ENCODE measurements at places on chromosomes 3 and 15. TPM values are rescaled to one million over a fixed set of nuclear protein-coding genes. Genes with fewer than 3 reads are reported as not detected.

The SNX22 gene
- total RNA-seq, result 0.27 TPM

The BTD gene
- 19.4 TPM for total RNA-seq

The C2CD4A gene
- 1.8 TPM for total RNA-seq

The FGF12 gene
- 1.5 TPM for total RNA-seq

The CIP2A gene
- 1.6 TPM for total RNA-seq

The CORO2B gene
- 4.3 TPM for total RNA-seq

The ADAM10 gene
- 41.2 TPM for total RNA-seq

The ATP13A4 gene
- total RNA-seq, result 0.78 TPM

The ZNF774 gene
- total RNA-seq, result 7.7 TPM

The SMCO1 gene
- not detected for total RNA-seq

The CTSH gene
- 136 TPM for total RNA-seq

The TRAK1 gene
- 35.1 TPM for total RNA-seq

The SHC4 gene
- 13.8 TPM for total RNA-seq

The ERICH6 gene
- total RNA-seq, result not detected

The TMEM108 gene
- 0.41 TPM for total RNA-seq

The GOLGA6L10 gene
- total RNA-seq, result 3.1 TPM

The PIERCE2 gene
- total RNA-seq, result 12.6 TPM

The MYL3 gene
- total RNA-seq, result 1.5 TPM

The DLL4 gene
- total RNA-seq, result 13.0 TPM

The AGTR1 gene
- total RNA-seq, result 7.3 TPM

The TMF1 gene
- 34.7 TPM for total RNA-seq

The LMAN1L gene
- total RNA-seq, result not detected

The PTH1R gene
- 8.9 TPM for total RNA-seq

The KIF23 gene
- 20.6 TPM for total RNA-seq

The CTXND1 gene
- total RNA-seq, result not detected

The COMMD4 gene
- total RNA-seq, result 71.2 TPM

The GOLGA8G gene
- total RNA-seq, result not detected

The SEMA3B gene
- 57.2 TPM for total RNA-seq

The USP50 gene
- total RNA-seq, result not detected

The LIPC gene
- total RNA-seq, result not detected

The NR1I2 gene
- not detected for total RNA-seq

The ICE2 gene
- total RNA-seq, result 19.4 TPM

The CYP1A1 gene
- 0.54 TPM for total RNA-seq

The TCTA gene
- total RNA-seq, result 25.7 TPM

The CRABP1 gene
- 5.1 TPM for total RNA-seq

The TNNC1 gene
- total RNA-seq, result 1.5 TPM

The MB21D2 gene
- 4.9 TPM for total RNA-seq

The TRPC1 gene
- total RNA-seq, result 48.5 TPM

The TRPM1 gene
- total RNA-seq, result not detected

The NUP210 gene
- 4.3 TPM for total RNA-seq

The MUSTN1 gene
- total RNA-seq, result 21.0 TPM

The GOLIM4 gene
- 43.1 TPM for total RNA-seq

The UROC1 gene
- not detected for total RNA-seq

The TIMP4 gene
- 73.9 TPM for total RNA-seq

The KLHL6 gene
- 10.2 TPM for total RNA-seq

The EEF1AKMT4 gene
- 3.8 TPM for total RNA-seq

The CLDN16 gene
- total RNA-seq, result not detected

The PEX5L gene
- total RNA-seq, result not detected

The CYP19A1 gene
- total RNA-seq, result 3.1 TPM

The UBE2Q2 gene
- 31.5 TPM for total RNA-seq

The IL5RA gene
- not detected for total RNA-seq

The LRIG1 gene
- total RNA-seq, result 121 TPM

The A4GNT gene
- total RNA-seq, result not detected

The LRRC31 gene
- total RNA-seq, result not detected

The SLCO3A1 gene
- 39.1 TPM for total RNA-seq

The PRTG gene
- total RNA-seq, result 3.0 TPM

The REC114 gene
- not detected for total RNA-seq

The ANKRD34C gene
- not detected for total RNA-seq

The KLF13 gene
- 76.5 TPM for total RNA-seq
